ENCODE measurements at places on chromosomes 4 and X. TPM values are rescaled to one million over a fixed set of nuclear protein-coding genes. Genes with fewer than 3 reads are reported as not detected.

The HTR2C gene
- not detected for total RNA-seq

The ETDB gene
- not detected for total RNA-seq

The ADH1A gene
- not detected for total RNA-seq

The QRFPR gene
- total RNA-seq, result 0.07 TPM

The PABPC5 gene
- 1.1 TPM for total RNA-seq

The SYTL4 gene
- total RNA-seq, result 0.17 TPM

The MGARP gene
- 105 TPM for total RNA-seq

The MAGEC3 gene
- not detected for total RNA-seq

The XK gene
- 1.3 TPM for total RNA-seq

The UGT2A1 gene
- not detected for total RNA-seq

The TMEM31 gene
- not detected for total RNA-seq

The IL2 gene
- total RNA-seq, result not detected

The HPGDS gene
- total RNA-seq, result not detected

The ALB gene
- total RNA-seq, result not detected

The GAGE1 gene
- total RNA-seq, result not detected

The ZMAT1 gene
- total RNA-seq, result not detected

The MAGEA4 gene
- not detected for total RNA-seq

The SSX2 gene
- total RNA-seq, result not detected

The ARHGAP36 gene
- not detected for total RNA-seq

The VCX3B gene
- total RNA-seq, result not detected

The KIAA1210 gene
- not detected for total RNA-seq

The MAGEB17 gene
- not detected for total RNA-seq

The MAGEC2 gene
- not detected for total RNA-seq
